H1 (cell line): ENCODE measurements at places on chromosomes 7 and 10. TPM values are rescaled to one million over a fixed set of nuclear protein-coding genes. Genes with fewer than 3 reads are reported as not detected.

LBX1 gene
- total RNA-seq = not detected in 2 replicates

C10orf53 gene
- not detected in 2 replicates for total RNA-seq

PAX4 gene
- total RNA-seq = not detected in 2 replicates

DNA sequence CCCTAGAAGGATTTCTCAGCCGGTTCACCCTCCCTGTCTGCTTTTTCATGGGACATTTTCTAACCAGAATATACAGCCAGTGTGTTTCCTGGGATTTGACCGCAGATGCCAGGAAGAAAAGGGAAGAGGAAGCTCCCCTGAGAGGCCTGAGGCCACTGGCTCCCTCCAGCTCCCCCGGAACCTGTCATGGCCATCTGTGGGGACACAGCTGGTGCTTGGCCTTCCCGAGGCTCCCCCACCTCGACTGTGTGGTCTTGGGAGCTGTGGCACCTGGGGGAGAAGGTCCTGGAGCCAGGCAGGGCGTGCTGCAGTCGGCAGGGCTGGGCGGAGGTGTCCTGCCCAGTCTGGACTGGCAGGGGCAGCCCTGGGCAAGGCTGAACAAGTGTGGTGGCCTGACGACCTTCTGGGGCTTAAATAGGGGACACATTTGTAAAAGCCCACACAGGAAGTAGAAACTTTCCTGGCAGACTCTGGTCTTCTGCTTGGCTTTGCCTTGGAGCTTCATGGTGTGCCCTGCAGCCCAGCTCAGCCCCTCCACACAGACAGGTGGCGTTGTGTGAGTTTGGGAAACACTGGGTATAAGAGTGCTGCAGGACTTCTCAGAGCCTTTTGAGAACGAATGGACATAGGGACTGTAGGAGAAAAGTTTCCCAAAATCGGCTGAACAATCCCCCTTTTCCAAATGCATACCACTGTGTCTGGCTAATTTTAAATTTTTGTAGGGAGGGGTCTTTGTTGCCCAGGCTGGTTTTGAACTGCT, 6.8 kb downstream of the BRI3 start:
- H3K36me3 ChIP-seq = peaks cover 12% of the 10 kb centered on the region
- H3K27ac ChIP-seq = no peak overlapping the region
- DNase-seq = no peak
- no peak overlapping the region for H3K4me3 ChIP-seq
- peaks cover 24% of the 10 kb centered on the region for H3K4me1 ChIP-seq

DYDC2 gene
- total RNA-seq = 3.5 and 5.2 TPM in 2 replicates

- no peak overlapping the region for H3K27ac ChIP-seq
- no peaks in the 10 kb centered on the region for H3K4me1 ChIP-seq
- no peak for DNase-seq
Observed at GRCh38 chr10:132723330-132723970, 62.5 kb downstream of the NKX6-2 start.

ABLIM1 gene
- 51.2 and 52.1 TPM in 2 replicates for total RNA-seq

SLC18A2 gene
- 6.7 and 7.0 TPM in 2 replicates for total RNA-seq
